Stimulated activated CD4-positive, alpha-beta T cell treated with anti-CD3 and anti-CD28 coated beads, TNF-alpha, amount 100 ng/mL, for 1 hour (primary cell): ENCODE measurements at places on chromosomes 5 and 9.

- DNase-seq: no peak
Observed at GRCh38 chr5:159907689-159908590, 8.3 kb upstream of the ADRA1B start.

DNA sequence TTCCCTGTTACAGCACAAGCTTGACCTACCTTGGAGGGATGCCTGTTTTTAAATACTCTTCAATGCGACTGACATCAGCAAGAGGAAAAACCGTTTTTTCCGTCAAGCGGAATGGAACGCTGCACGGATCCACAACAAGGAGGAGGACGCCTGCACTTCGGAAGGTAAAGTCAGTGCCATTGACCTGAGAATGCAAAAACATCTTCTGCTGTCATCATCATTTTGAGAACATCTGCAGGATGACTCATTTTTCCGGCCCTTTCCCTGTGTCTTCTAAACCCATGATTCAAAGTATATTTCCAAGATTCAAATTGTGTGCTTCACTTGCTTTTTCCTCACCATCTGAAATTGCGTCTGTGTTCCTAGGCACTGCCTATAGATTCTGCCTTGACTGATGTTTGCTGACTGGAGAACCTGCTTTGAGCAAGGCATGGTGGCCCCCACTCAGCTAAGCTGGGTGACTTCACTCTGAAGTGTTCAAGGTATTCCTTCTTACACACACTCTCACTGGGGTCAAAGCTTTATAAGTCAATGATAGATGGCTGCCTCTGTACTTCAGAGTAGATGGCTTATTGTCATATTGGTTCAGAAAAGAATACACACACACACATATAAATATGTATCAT, 78.1 kb downstream of the CEMIP2 start:
- DNase-seq: no peak

DNA sequence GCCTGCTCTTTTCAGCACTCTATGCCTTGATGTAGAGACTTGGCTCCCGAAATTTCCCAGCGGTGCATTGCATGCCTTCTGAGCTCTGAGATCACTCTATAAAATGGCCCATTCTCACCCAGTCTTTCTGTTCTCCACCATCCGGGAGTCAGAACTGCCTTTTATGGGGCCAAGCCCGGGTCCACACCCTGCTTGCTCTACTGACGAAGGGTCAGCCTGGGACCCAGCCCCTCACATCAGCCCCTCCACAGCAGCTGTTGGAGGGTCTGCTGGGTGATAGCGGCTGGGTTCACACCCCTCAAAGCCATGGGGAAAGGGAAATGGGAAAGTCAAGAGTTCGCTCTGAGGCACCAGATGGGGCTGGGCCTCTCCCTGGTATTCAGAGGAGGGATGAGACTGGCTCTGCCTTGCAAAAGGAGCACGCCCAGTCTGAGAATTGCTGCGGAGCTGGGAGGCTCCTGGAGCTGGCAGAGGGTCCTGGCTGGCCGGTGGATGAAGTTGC, 66.0 kb upstream of the ORM1 start:
- no peak for DNase-seq

DNA sequence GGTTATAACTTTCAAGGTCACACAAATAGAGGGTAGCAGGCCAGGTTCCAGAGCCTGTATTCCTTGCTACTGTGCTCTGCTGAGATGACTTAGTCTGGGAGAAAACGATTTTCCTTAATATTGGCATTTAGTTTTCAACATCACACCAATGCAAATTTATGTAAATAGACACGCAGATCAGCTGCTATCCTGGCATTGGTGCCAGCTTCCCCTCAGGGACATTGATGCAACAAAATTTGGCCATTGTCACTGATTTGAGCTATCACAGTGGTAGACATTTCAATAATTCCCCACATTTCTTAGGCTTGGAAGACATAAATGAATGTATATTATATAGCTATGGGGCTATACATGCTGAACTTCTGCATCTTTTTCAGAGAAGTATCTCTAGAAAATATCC, 71.6 kb upstream of the ASTN2 start:
- DNase-seq: no peak

GRCh38 chr5:83072966-83073365, 4.2 kb downstream of the TMEM167A start:
- DNase-seq: no peak

GRCh38 chr9:27499451-27499850, 24.6 kb upstream of the IFNK start:
- no peak for DNase-seq

DNA sequence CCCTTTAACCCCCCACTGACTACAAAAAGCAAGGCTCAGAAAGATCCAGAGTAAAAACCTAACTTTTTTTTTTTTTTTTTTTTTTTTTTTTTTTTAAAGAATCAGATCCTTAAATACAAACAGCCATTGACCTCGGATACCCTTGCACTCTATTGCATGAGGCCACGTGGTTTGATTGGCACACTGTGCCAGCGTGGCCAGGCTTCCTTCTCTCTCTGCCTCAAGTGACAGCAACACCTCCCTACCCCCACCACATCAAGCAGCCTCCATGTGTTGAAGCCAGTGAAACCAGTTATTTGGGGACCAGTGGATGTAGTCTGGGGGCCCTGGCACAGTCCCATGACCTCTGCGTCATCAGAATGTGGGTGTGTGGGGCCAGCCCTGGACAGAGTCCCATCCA, 71.4 kb downstream of the OTULIN start:
- DNase-seq: no peak

DNA sequence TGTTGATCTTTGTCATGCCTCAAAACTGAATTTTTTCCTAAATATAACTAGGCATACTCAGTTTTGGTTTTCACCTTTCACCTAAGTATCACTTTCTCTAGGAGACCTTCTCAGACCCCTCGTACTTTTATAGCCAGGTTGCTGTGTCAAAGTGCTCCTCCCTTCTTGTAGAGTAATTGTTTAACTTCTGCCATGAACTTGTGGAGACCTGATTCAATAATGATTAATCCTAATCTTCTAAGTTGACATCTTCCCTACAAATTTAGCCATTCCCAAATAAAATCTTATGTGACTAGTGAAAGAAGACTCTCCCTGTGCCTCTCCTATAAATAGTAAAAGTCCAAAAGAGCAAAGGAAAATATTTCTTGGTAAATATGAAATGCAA, 159.8 kb downstream of the SPATA31D1 start:
- no peak for DNase-seq

DNA sequence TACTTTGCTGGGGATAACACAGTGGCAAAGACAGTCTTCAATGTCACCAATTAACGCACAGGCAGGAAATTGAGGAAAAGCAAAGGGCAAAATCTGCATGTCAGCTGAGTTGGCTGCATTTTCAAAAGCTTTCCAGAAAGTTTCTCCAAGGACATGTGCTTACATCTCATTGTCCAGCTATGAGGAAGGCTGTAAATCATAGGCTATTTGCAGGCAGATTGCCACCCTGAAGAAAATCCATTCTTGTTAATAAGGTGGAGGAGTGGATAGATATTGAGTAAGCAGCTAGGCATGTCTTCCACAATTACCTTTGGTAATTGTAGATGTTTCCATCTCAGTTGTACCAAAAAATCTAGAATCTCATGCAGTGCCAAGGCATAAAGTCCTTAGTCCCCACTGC, 278.0 kb upstream of the NUDT12 start:
- no peak for DNase-seq

- no peak for DNase-seq
Observed at GRCh38 chr9:95626885-95627558, 110.3 kb upstream of the PTCH1 start.

GRCh38 chr5:112418659-112419163, 366 bp downstream of the EPB41L4A start:
- no peak for DNase-seq

DNA sequence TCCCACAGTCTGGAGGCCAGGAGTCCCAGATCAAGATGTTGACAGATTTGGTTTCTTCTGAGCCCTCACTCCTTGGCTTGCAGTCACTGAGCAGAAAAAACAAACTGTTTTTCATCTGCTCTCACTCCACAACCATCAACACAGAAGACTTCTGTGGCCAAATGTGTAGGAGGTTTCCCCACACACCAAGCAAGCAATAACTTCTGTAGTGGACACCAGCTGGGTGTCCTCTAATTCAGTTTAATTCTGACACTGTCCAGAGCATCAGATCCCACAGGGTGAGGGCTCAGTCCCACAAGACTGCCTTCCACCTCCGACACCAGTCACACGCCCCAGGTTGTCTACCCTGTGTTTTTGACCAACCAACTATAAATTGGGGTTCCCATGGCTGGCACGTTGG, 209.9 kb downstream of the AOPEP start:
- no peak for DNase-seq

DNA sequence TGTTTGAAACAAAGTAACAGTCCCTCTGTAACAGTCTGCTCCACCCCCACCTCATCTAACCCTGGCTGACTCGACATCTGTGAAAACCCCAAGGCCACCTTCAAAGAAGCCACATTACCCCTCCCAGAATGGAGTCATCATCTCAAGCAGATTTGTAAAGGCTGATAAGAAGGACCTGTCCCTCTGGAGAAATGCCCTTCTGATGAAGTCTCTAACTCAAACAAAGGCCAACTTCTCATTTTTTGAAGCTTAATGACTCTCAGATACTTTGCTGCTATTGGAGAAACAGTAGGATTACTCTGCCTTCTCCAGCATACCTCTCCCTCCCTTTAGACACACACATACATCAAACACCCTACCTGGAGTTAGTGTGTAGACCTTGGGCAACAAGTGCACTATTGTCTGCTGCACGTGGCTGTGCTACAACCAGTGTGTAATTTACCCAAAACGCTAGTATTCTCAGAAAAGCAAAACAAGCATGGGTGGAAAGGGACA, 5.3 kb upstream of the SUSD1 start:
- no peak for DNase-seq

DNA sequence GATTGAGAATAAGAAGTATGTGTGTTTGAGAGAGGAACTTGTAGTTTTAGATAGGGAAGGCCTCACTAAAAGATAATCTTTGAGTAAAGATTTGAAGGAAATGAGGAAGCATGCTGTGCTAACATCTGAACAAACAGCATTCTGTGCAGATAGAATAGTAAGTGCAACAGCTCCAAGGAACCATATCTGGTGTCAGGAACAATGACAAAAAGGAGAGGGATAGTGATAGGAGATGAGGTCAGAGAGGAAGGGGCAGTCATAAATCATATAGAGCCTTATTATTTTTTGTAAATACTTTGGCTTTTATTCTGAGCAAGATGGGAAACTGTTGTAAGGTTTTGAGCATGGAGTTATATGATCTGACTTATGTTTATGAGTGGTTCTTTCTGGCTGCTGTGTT, 3.8 kb downstream of the MRPL22 start:
- no peak for DNase-seq

DNA sequence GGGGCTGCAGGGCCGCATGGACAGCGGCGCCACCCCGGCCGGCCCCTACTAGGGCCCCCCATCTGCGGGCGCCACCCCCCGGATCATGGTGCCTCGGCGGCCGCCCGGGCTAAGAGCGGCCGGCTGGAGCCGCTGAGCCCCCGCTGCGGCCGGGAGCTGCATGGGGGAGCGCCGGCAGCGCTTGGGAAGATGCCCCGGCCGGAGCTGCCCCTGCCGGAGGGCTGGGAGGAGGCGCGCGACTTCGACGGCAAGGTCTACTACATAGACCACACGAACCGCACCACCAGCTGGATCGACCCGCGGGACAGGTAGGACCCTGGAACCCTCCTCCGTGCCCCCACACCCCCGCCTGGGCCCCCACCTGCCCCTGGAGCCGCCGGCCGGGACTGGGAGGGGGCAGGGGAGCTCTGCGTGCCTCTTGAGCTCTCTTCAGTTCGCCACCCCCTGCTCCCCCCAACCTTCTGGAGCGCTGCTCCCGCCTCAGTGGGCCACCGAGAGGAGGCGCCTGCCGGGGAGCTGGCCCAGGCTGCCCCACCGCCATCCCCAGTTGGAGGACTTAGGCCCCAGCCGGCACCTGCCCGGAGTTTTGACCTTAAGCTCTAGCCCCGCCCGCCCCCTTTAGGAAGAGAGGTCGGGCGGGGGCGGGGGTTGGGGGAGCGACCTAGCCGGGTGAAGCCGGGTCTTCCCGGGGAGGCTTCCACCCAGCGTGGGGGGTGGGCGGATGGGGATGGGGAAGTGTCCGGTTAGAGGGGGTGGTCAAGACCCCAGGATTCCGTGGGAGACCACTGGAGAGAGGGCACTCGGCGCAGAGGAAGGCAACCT, 730 bp downstream of the WWC1 start:
- DNase-seq: no peak

DNA sequence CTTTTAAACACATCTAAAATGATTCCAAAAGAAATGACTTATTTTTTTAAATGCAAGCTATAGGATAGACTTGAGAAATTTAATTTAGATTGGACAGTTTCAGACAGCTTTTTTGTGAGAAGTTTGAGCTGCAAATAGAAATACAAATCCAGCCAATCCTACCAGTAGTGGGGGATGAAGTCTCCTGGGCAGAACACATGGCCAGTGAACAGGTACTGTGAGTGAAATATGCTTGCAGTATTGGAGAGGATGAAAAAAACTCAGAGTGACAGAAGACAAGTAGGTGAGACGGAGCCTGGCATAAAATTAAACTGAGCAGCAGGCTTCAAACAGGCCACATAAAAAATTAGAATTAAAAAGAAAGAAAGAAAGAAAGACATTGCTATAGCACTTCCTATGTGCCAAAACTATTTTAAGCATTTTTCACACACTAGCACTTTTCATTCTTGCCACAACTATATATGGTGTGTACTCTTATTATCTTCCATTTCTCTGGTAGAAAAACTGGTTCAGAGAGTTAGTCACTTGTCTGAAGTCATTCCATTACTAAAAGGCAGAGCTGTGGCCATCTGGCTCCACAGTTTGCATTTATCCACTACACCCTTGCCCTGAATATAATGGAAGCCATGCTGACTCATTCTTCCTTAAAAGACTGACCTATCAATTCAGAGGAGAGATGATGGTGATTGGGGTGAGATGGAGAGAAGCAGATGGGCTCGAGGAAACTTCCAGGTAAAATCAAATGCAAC, 310.2 kb upstream of the CTNND2 start:
- DNase-seq: no peak

DNA sequence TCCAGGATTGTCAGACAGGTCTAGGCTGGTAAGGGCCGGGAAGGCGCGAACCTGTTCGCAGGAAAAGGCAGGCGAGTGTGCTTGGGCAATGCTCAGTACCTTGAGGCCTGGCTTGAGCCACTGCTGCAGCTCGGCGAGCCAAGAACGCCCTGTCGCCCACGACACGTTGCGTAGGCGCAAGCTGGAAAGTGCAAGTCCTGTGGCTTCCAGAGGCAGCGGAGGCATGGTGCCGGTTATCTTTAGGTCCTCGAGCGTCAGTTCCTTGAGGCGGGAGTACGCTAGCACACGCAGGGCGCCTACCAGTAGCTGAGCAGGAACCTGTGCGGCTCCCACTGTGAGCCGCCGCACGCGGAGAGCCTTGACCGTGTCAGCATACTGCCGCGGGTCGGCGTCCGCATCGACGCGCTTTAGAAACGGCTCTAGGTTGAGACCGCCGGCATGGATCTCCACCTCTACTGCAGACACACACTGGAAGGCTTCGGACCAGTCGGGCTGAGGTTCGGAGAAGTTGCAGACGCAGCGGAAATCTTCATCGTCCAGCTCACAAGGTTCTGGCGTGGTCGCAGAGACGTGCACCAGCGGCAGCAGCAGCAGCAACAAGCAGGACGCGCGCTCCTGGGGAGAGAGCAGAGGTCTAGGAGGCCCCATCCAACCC, 482 bp downstream of the CD14 start:
- no peak for DNase-seq

- DNase-seq: no peak
Observed at GRCh38 chr9:137031904-137032640, at the start of gene FUT7. Gene FUT7 (minus strand): TSS chr9:137032088. CDS start chr9:137031991, 97 bp downstream.
